ENCODE measurements at places on chromosomes 5 and 9. TPM values are rescaled to one million over a fixed set of nuclear protein-coding genes. Genes with fewer than 3 reads are reported as not detected.

- no peak for DNase-seq
Observed at GRCh38 chr9:15277400-15278090, 29.5 kb downstream of the TTC39B start.

DNA sequence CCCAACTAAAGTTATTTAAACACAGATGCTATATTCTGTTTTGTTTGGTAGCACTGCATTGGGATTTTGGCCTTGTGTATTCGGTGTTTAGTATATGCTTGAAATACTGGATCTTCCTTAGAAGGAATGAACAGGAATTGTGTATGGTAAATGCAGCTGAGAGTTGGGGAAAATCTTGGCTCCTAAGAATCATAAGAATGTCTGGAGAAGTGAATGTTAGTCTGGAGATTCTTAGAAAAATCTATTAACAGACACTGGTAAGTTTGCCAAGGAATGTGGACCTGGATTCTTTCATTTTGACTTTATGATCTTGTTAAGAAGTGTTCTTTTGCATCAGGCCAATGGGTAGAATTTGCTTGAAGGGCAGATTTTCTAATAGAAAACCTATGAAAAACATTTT lies 38.9 kb downstream of the SNX30 start:
- no peak for DNase-seq

- DNase-seq = no peak
Observed at GRCh38 chr5:132962429-132963021, 909 bp downstream of the AFF4 start.

- no peak for DNase-seq
Observed at GRCh38 chr5:33756491-33756890, 135.3 kb downstream of the ADAMTS12 start.

NUP214 gene
- 88.5 TPM for total RNA-seq

- DNase-seq = no peak
Observed at GRCh38 chr9:79877943-79878602, 306.3 kb downstream of the TLE4 start.

DNA sequence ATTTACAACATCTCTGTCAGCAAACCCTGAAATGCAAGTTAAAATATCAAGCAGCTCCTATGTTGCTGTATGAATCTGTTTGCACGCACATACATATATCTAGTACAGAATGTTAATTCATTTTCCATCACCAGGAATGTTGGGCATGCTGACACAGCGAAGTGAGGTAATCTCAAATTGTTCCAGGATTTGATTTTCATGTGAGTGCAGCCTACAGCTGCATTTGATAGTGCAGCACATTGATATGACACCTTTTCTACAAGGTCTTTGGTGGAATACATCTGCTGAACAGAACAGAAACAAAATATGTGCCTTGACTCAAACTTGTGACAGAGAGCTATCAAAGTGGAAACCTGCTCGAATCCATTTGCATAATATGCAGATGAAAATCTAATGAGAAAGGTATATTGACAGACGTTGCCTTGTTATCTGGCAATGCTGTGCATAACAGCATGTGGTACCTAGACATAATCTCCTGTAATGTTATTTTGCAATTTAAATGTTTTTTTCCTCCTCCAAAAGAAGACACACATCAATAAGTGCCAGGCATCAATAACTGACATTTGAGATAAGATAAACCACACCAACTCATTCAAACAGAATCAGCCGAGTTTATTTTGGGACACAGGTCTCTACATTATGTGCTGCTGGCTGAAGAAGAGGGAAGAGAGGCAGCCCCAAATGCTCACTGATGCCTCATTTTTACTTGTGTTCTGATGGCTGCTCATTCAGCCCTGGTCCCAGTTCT lies 512.2 kb downstream of the ZNF608 start:
- no peak for DNase-seq

- no peak for DNase-seq
Observed at GRCh38 chr5:153469423-153469822, 21.0 kb upstream of the GRIA1 start.

DNA sequence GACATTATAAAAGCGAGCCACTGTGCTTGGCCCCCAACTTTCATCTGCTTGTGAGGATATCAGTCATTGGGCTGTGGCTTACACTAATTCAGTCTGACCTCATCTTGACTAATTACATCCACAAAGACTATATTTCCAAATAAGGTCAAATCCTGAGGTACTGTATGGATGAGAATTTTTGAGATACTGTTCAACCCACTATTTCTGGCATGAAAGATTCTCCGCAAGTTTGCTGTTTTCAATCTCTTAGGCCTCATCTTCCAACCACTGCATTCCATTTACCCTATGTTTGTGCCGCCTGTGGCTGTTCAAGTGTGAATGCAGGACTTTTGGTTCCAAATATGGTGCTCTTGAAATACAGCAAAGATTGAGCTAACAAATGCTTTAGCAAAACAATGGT lies 400.9 kb upstream of the SGCD start:
- DNase-seq = no peak
